Right forelimb (tissue), 1 donor: ENCODE measurements at places on chromosomes 11 and 22.
A peak's percentile ranks its signal among the peaks of the same experiment; 100 is the strongest.

GRCh38 chr11:81673001-81673400 is 1060.7 kb downstream of the FAM181B start:
- no peak for DNase-seq

DNA sequence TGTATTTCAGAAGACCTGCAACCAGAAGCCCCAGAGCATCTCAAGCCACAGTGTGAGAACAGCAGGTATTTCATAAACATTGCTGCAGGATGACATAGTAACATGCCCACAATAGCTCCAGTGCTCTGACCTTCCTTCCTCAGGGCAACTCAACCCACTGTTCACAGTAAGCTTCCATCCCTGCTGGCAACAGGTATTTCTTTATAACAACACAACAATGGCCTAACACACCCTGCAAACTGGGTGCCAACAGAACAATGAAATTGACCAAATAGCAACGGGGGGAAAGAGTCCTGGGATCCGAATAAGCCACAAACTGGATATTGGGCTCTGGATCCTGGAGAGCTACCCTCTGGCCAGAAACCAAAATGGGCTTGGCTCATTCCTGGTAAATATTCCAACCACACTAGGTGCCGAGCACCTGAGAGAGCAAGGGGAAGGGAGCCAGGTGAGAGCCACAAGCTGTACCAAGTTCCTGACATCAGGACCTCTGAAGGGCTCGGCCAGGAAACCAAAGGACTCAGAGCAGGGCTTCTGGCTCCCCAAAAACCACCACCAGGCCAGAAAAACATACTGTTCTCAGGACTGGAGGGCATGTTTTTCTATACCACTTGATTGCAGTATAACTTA is 99.5 kb downstream of the MICAL3 start:
- no peak for DNase-seq

- DNase-seq: peak; percentile 84
Measured at GRCh38 chr22:27918341-27919221, 475 bp downstream of the PITPNB start.

DNA sequence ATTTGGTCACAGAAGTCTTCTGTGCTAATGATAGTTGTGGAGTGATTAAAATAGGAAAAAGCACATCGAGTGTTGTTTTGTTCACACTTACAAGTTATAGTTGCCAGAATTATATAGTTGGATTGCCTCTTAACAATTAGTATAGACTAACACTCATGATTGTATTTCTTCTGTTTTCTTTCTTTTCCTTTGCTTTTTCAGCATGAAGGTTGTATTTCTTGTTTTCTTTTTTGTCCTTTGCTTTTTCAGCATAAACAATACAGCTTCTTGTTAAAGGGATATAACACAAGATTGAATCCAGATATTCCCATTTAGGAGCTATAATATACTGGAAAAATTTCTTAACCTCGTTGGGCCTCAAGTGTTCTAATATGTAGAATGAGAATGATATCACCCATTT is 31.1 kb downstream of the ACER3 start:
- no peak for DNase-seq

GRCh38 chr22:38271927-38272372 is 860 bp downstream of the TMEM184B start:
- DNase-seq: no peak

- no peak for DNase-seq
Measured at GRCh38 chr11:100719809-100720221, 32.7 kb downstream of the ARHGAP42 start.

GRCh38 chr22:17920992-17921650 is 103.2 kb downstream of the MICAL3 start:
- no peak for DNase-seq

GRCh38 chr11:81987829-81988472 is 745.7 kb downstream of the FAM181B start:
- no peak for DNase-seq
